ENCODE measurements at places on chromosomes 2 and 18.

GRCh38 chr2:238919307-238919706, 71.4 kb downstream of the TWIST2 start:
- DNase-seq = no peak

DNA sequence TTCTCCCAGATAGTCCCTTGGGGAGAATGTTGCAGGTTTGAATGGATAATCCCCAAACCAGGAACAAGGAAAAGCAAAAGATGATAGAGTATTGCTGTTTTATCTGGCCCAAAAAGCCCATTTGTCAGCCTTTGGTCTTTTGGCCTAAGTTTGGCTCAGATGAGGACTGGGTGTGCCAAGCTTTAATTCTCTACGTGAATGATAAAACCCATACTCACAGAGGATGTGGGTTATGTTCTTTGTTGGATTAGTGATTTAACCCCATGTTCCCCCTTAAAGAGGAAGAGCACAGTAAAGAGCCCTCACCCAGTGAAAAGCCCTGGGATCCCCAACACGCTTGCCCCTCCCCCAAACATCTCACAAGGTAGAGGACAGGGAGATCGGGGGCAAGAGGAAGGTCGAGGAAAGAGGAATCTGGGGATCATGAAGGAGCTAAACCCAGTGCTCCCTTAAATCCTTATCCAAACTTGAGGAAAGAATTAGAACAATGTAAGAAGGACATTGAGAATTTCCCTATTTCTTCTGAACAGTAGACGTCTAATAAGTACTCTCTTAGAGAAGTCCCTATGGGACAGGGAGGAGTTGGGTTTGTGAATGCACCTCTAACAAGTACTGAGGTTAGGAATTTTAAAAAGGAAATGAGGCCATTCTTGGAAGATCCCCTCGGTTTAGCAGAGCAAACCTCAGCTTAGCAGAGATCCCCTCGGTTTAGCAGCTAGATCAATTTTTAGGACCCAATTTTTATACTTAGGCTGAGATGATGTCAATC, 105.0 kb downstream of the HIBCH start:
- no peak for DNase-seq

DNA sequence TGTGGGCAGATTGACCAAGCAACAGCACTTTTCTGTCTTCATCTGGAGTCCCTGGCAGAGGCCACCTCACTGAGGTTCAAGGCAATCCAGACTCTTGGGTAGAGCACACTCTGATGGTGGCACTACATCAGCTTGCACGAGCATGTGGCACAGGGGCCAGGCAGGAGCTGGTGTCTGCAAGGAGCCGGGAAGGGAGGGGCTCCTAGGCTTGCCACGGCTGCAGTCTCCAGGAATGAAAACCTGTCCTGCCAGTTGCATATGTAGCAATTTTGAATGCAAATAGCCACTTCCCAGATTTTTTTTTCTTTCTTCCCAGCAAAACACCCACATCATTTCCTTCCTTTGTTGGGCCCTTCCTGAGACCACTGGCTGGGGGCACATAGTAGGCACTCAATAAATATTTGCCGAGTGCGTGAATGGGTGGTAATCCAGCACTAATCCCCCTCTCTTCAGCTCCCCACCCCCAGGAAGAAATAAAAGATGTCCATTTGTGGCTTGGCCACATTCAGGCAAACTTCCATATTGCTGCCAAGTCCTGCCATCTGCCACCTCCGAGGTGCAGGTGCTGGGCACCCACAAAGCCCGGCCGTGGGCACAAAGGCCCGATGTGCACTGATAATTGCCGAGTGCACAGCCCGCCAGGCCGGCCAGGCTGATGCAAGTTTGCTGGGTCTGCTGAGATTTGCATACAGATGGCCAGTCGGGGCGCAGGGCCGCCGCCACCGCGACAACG, 72.4 kb downstream of the MYCN start:
- DNase-seq = peak; percentile 76

DNA sequence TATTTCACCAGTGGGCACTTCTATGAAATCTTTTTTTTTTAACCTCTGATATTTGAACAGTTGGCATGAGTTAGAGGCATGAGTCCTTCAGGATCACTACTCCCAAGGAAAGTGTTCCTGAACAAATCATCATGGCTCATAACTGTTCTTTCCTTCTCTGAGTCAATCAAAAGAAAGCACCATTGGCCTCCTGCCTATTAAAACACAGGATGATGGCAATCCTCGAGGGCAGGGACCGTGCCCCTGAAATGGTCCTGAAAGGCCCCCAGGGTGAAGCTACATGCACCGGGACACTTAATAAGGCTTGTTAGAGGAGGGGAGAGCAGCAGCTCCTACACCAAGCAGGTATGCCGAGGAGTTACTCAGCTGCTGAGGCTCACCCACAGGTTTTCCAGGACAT, 43.5 kb downstream of the SLC14A2 start:
- no peak for DNase-seq

DNA sequence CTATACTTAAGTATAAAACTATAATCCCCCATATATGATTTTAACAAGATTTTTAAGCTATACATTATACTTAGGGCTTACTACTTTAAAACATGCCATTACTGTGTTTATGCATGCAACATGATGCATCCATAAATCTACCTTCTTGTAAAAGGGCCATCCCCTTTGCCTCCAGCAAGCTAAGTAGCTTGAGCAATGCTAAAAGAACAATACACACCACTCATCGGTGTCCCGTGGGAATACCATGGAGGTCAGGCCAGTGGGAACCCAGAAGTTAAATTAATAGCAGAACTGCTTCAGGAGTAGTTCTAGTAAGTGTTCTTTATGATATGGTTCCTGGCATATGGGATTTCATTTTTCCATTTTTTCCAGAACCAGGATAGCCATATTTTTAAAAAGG, 37.8 kb downstream of the SH3RF3 start:
- no peak for DNase-seq

DNA sequence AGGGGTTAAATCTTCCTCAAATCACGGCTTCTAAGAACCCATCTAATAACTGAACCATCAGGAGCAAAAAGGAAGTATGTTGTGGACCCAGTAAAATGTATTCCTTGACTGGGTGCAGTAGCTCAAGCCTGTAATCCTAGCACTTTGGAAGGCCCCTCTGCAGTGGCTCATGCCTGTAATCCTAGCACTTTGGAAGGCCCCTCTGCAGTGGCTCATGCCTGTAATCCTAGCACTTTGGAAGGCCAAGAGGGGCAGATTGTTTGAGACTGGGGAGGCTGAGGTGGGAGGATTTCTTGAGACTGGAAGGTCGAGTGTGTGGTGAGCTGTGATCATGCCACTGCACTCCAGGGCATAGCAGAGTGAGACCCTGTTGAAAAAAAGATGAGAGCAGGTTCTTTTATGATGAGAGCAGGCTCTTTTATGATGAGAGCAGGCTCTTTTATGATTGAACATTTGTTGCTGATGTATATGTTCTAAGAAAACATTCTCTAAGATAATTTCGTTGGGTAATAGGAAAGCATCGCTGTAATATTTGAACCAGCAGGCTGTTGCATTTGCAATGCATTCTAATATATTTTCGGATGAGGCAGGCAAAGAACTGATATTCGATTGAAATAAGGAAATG, 3.5 kb upstream of the PARD6G start:
- DNase-seq = no peak

Data from SHP77 treated with DMSO at 0.1 percent for 48 hours (cell line).